Nasal cavity respiratory epithelium epithelial cell of viscerocranial mucosa (primary cell): ENCODE measurements at places on chromosomes 3 and 15. TPM values are rescaled to one million over a fixed set of nuclear protein-coding genes. Genes with fewer than 3 reads are reported as not detected.

Gene PEAK1
- total RNA-seq = 12.3 and 21.6 TPM in 2 replicates

Gene SPESP1
- 1.7 and 4.9 TPM in 2 replicates for total RNA-seq

Gene ELL3
- total RNA-seq = 21.9 and 24.1 TPM in 2 replicates

Gene PPP1R14D
- not detected in 2 replicates for total RNA-seq

Gene CKMT1A
- 21.5 and 63.9 TPM in 2 replicates for total RNA-seq

Gene HHLA2
- not detected in 2 replicates for total RNA-seq

Gene CIB2
- total RNA-seq = 1.4 and 5.6 TPM in 2 replicates

Gene STAC
- 1.7 and 1.9 TPM in 2 replicates for total RNA-seq

Gene CFAP91
- total RNA-seq = 0.07 TPM in 1 of 2 replicates, not detected in the other

Gene GPR15
- total RNA-seq = not detected in 2 replicates

Gene TRIM71
- under 0.01 TPM in 2 replicates for total RNA-seq

Gene STX19
- total RNA-seq = 1.4 and 2.1 TPM in 2 replicates
